ENCODE measurements at places on chromosomes 5 and 9.

DNA sequence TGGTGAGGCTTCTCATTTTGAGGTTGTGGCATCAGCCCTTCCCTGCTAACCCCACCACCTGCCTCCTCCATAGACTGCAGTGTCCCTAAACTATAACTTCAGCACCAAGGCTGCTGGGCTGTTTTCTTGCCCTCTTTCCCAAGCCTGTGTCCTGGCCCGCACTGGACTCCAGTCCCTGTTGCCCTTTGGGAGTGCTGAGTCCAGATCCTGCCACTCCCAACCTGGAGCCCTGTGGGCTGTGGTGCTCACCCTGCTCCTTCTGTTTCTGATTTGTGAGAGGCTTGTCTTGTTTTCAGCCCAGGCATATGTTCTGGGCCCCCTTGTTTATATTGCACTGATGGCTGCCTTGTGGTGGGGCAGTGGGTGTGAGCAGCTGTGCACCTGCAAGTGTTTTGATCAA, 39.7 kb upstream of the RNU6ATAC start:
- DNase-seq, result no peak

GRCh38 chr9:117677572-117677971, 26.6 kb upstream of the TLR4 start:
- no peak for DNase-seq

DNA sequence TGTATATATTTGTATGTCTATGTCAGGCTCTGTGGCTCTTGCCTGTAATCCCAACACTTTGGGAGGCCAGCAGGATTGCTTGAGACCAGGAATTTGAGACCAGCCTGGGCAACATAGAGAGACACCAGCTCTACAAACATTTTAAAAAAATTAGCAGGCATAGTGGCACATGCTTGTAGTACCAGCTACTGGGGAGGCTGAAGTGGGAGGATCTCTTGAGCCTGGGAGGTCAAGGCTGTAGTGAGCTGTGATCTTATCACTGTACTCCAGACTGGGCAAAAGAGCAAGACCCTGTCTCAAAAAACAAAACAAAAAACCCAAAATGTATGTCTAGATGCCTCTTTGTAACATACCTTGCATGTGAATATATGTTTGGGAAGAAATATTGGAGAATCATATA, 15.8 kb downstream of the ARRDC3 start:
- DNase-seq, result no peak

GRCh38 chr5:83965441-83965840, 244.8 kb upstream of the HAPLN1 start:
- no peak for DNase-seq

GRCh38 chr9:138049085-138049778, 171.7 kb downstream of the CACNA1B start:
- DNase-seq, result no peak

DNA sequence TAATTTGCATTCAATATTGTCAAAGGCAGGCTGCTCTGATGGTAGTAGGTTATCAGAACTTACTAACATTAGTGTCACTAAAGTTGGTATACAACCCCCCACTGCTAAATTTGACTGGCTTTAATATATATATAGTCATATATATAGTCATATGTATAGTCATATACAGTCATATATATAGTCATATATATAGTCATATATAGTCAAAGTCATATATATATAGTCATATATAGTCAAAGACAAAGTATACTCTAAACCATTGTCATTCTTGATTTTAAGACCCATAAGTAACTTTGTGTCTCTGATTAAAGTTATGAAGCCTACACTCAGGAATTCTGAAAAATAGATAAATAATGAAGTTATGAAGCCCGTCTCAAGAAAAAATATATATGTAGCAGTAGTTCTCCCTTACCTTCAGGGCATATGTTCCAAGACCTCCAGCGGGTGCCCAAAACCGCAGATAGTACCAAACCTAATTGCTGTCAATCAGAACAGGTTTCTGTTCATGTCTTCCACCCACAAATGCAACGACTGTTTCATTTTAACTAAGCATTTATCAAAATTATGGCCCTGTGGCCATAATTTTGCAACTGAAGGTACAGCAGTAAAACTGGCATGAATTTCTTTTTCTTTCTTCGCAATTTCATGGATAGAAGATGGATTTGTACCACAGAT, 40.1 kb downstream of the TRPM6 start:
- DNase-seq, result no peak

DNA sequence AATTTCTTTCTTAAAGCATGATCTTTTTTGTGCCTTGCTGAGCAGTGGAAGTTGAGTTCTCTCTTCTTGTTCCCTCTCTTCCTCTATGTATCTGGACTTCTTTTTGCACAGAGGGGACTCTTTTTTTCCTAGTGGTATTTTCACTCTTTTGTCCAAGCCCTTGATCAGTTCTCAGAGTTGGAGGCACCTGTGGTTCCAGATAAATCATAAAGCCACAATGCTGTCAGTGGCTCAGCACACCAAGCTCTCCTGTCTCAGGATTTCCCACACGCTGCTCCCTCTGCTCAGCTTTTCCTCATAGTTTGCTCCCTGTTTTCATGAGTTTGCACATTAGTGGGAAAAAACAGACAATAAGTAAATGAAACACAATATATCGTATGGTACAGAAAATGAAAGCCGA, 110.3 kb upstream of the ZNF608 start:
- no peak for DNase-seq

GRCh38 chr9:17509151-17509550, 69.7 kb upstream of the SH3GL2 start:
- no peak for DNase-seq

GRCh38 chr5:114957384-114957783, 212.3 kb downstream of the TRIM36 start:
- DNase-seq, result no peak

All from central memory CD4-positive, alpha-beta T cell (primary cell).